ENCODE measurements at places on chromosomes 3 and 15. TPM values are rescaled to one million over a fixed set of nuclear protein-coding genes. Genes with fewer than 3 reads are reported as not detected.

Gene ATP10A
- 2.7 TPM for polyA plus RNA-seq

Gene KNG1
- polyA plus RNA-seq: 0.15 TPM

Gene HRG
- not detected for polyA plus RNA-seq

Gene FBXW12
- not detected for polyA plus RNA-seq

Gene ARGFX
- not detected for polyA plus RNA-seq

Gene NIPA2
- polyA plus RNA-seq: 36.9 TPM

Gene CLDN16
- not detected for polyA plus RNA-seq
